ENCODE measurements at places on chromosomes 6 and 20. TPM values are rescaled to one million over a fixed set of nuclear protein-coding genes. Genes with fewer than 3 reads are reported as not detected.
A peak's percentile ranks its signal among the peaks of the same experiment; 100 is the strongest.

The TMEM14B gene
- polyA plus RNA-seq: 63.6 TPM

GRCh38 chr6:112600168-112600567, 253.0 kb downstream of the RFPL4B start:
- DNase-seq: no peak

GRCh38 chr20:58179432-58180099, 48.9 kb downstream of the ANKRD60 start:
- DNase-seq: peak; percentile 73

- no peak for DNase-seq
These were observed 37.4 kb upstream of the MRPS10 start for GRCh38 chr6:42255050-42255449.

- no peak for DNase-seq
These were observed 22.1 kb downstream of the ZKSCAN3 start for GRCh38 chr6:28371706-28372451.

DNA sequence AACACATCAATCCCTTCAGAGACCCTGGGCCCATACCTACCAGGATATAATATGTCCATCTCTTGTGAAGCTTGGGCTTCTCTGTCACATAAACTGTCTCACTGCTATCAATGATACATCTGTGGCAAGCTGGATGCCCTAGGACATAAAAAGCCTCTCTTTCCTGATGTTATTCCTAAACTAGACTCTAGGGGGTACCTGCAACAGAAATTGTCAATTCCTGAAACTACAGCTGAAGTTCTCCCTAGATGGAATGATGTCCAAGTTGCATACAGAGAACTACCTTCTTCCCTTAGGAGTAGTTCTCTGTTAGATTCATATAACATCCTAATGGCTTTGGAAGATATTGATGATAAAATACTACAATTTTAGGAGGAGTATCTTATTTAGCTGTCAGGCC, 35.8 kb downstream of the TBX18 start:
- no peak for DNase-seq
